Activated B cell treated with CpG ODN at 0.5 μM for 24 hours (primary cell): ENCODE measurements at places on chromosomes 4 and X. TPM values are rescaled to one million over a fixed set of nuclear protein-coding genes. Genes with fewer than 3 reads are reported as not detected.

DNA sequence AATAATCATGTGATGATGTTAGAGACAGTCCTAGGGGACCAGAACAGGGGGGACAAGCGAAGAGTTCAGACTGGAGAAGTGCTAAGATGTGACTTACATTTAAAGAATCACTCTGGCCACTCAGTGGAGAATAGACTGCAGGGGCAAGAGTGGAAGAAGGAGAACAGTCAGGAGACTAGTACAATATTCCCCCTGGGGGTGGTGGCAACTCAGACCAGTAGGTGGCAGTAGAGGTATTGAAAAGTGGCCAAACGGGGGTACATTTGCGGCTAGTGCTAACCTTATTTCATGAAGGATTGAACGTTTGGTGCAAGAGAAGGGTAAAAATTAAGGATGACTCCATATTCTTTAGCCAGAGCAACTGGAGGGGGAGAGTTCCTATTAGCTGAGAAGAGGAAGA, 2.7 kb upstream of the BMX start:
- H3K36me3 ChIP-seq: no peaks in the 10 kb centered on the region
- H3K27ac ChIP-seq: no peak overlapping the region
- H3K27me3 ChIP-seq: peaks cover 11% of the 10 kb centered on the region
- DNase-seq: no peak
- H3K4me3 ChIP-seq: no peak overlapping the region
- H3K4me1 ChIP-seq: peaks cover 8% of the 10 kb centered on the region

TGIF2LX gene
- total RNA-seq: not detected in 2 replicates

- H3K27me3 ChIP-seq: peaks cover 6% of the 10 kb centered on the region
- H3K27ac ChIP-seq: no peak overlapping the region
- H3K4me3 ChIP-seq: peak overlapping the region; percentile 89
- no peak for DNase-seq
- H3K4me1 ChIP-seq: peaks cover 27% of the 10 kb centered on the region
Measured at GRCh38 chrX:120308558-120308957, 2.7 kb downstream of the TMEM255A start.

SRP72 gene
- 139 TPM in 2 replicates for total RNA-seq

DNA sequence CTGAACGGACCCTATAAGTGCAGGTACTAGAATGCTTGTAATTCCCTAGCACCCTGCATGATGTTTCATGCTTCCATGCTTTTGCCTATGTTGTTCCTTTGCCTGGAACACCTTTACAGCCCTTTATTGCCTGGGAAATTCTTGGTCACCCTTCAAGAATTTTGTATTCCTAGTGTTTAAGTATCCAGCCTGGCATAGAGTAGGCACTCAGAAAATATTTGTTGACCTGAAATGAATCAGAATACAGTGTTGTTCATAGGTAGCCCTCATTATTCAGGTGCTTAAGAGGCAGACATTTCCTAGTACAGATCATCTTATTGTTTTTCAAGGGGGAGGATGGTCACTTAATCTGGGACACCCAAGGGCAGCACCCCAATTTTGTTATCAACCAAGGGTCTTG, 75.3 kb downstream of the AKAP4 start:
- H3K4me1 ChIP-seq: no peaks in the 10 kb centered on the region
- no peaks in the 10 kb centered on the region for H3K27me3 ChIP-seq
- no peaks in the 10 kb centered on the region for H3K36me3 ChIP-seq
- DNase-seq: no peak
- H3K27ac ChIP-seq: no peak overlapping the region
